ENCODE measurements at places on chromosomes 12 and 14. TPM values are rescaled to one million over a fixed set of nuclear protein-coding genes. Genes with fewer than 3 reads are reported as not detected.

The TM7SF3 gene
- 38.3 TPM for total RNA-seq

The HNRNPA1 gene
- total RNA-seq = 655 TPM

The LHX5 gene
- not detected for total RNA-seq

The PTMS gene
- 161 TPM for total RNA-seq

The KRT71 gene
- not detected for total RNA-seq

The PPP1R1A gene
- 184 TPM for total RNA-seq

The PTPN21 gene
- 27.7 TPM for total RNA-seq

The KLHDC1 gene
- total RNA-seq = 7.8 TPM

The CAPZA3 gene
- total RNA-seq = not detected

The SLCO1B3 gene
- total RNA-seq = not detected

The PUS7L gene
- total RNA-seq = 10.3 TPM

The HNF1A gene
- total RNA-seq = not detected

The LRRIQ1 gene
- total RNA-seq = 0.19 TPM

The TRHDE gene
- total RNA-seq = 14.5 TPM

The FBXO34 gene
- total RNA-seq = 17.9 TPM

The GSG1 gene
- not detected for total RNA-seq

The RNF212B gene
- total RNA-seq = not detected

The ACVRL1 gene
- total RNA-seq = 85.2 TPM

The GPD1 gene
- total RNA-seq = 1,023 TPM

The MYO1A gene
- total RNA-seq = 3.6 TPM

The IAPP gene
- total RNA-seq = not detected

The SLC38A4 gene
- 0.45 TPM for total RNA-seq

The LBHD2 gene
- total RNA-seq = 3.1 TPM

The BCL11B gene
- total RNA-seq = 0.67 TPM

The C12orf60 gene
- 0.51 TPM for total RNA-seq

The MTA1 gene
- 87.1 TPM for total RNA-seq

The CKAP4 gene
- total RNA-seq = 46.0 TPM
